ENCODE measurements at places on chromosomes 5 and 9. TPM values are rescaled to one million over a fixed set of nuclear protein-coding genes. Genes with fewer than 3 reads are reported as not detected.

STPG3 gene
- polyA plus RNA-seq = 1.3 TPM

CDH18 gene
- 0.84 TPM for polyA plus RNA-seq

OR1Q1 gene
- polyA plus RNA-seq = not detected

GDA gene
- 0.24 TPM for polyA plus RNA-seq

RASA1 gene
- 51.2 TPM for polyA plus RNA-seq

TBC1D9B gene
- polyA plus RNA-seq = 141 TPM

HBEGF gene
- 9.7 TPM for polyA plus RNA-seq

PCDHAC1 gene
- polyA plus RNA-seq = 0.17 TPM

TAF11L10 gene
- not detected for polyA plus RNA-seq

PHAX gene
- 74.9 TPM for polyA plus RNA-seq

NEUROG1 gene
- not detected for polyA plus RNA-seq

PCDHA9 gene
- 0.05 TPM for polyA plus RNA-seq

CATSPER3 gene
- 2.0 TPM for polyA plus RNA-seq

PALM2AKAP2 gene
- 10.6 TPM for polyA plus RNA-seq

CA9 gene
- polyA plus RNA-seq = 0.86 TPM

ATP10B gene
- polyA plus RNA-seq = 0.54 TPM

HMCN2 gene
- polyA plus RNA-seq = 1.6 TPM

CCNI2 gene
- polyA plus RNA-seq = 3.7 TPM

GPR151 gene
- not detected for polyA plus RNA-seq

PARP8 gene
- 14.7 TPM for polyA plus RNA-seq

CTNND2 gene
- polyA plus RNA-seq = 1.9 TPM

ANKRD18B gene
- 1.7 TPM for polyA plus RNA-seq
